ENCODE measurements at places on chromosomes 7 and 10.

DNA sequence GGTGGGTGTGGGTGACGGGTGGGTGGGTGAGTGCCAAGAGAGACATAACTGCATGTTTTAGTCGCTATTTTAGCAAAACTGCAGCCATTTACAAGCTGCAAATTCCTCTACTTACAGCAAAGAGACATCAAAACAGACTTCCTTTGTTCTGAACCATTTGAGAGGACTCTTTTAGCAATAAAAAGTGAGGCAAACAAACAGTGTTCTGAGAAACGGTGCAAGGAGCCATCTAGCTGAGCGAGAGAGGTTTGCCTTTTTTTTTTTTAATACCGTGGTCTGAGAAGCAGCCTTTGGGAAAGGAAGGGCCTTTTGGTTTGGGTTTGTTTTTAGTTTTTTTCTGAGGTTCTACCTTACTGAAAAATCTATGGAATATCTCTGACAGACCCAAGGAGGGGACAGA is 62.9 kb downstream of the SCRN1 start:
- DNase-seq: no peak

DNA sequence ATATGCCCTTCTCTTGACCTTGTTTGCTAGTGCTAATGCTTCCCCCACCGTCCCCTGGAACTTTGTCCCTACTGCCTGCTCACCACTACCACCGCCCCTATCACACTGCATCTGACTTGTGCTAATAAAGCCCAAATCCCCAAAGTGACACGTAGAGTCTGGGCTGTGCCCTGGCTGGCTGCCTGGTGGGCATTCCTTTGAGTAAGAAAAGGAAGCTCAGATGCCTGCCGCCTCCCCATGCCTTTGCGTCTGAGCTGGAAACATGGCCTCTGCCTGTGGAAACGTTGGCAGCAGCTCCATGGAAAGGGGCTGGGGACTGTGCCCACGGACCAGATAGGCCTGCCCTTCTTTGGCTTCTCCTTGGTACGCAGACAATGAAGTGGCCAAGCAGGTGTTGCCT is 138.3 kb downstream of the CYP26A1 start:
- DNase-seq: no peak

- DNase-seq: no peak
Measured at GRCh38 chr7:40836218-40836617, 701.4 kb downstream of the SUGCT start.

- DNase-seq: peak; percentile 25
Measured at GRCh38 chr10:7625836-7626235, 40.9 kb downstream of the ITIH5 start.

DNA sequence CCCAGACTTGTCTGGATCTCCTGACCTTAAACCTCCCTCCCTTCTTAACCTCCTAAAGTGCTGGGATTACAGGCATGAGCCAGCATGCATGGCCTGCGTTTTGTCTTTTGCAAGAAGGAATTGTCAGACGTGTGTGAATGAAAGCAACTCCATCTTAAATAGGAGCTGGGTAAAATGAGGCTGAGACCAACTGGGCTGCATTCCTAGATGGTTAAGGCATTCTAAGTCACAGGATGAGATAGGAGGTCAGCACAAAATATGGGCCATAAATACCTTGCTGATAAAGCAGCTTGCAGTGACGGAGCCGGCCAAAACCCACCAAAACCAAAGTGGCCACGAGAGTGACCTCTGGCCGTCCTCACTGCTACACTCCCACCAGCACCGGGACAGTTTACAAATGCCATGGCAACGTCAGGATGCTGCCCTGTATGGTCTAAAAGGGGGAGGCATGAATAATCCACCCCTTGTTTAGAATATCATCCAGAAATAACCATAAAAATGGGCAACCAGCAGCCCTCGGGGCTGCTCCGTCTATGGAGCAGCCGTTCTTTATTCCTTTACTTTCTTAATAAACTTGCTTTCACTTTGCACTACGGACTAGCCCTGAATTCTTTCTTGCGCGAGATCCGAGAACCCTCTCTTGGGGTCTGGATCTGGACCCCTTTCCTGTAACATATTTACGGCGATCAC is 41.2 kb upstream of the SDK1 start:
- no peak for DNase-seq

GRCh38 chr7:22867003-22867402 is 44.4 kb upstream of the TOMM7 start:
- DNase-seq: peak; percentile 46

DNA sequence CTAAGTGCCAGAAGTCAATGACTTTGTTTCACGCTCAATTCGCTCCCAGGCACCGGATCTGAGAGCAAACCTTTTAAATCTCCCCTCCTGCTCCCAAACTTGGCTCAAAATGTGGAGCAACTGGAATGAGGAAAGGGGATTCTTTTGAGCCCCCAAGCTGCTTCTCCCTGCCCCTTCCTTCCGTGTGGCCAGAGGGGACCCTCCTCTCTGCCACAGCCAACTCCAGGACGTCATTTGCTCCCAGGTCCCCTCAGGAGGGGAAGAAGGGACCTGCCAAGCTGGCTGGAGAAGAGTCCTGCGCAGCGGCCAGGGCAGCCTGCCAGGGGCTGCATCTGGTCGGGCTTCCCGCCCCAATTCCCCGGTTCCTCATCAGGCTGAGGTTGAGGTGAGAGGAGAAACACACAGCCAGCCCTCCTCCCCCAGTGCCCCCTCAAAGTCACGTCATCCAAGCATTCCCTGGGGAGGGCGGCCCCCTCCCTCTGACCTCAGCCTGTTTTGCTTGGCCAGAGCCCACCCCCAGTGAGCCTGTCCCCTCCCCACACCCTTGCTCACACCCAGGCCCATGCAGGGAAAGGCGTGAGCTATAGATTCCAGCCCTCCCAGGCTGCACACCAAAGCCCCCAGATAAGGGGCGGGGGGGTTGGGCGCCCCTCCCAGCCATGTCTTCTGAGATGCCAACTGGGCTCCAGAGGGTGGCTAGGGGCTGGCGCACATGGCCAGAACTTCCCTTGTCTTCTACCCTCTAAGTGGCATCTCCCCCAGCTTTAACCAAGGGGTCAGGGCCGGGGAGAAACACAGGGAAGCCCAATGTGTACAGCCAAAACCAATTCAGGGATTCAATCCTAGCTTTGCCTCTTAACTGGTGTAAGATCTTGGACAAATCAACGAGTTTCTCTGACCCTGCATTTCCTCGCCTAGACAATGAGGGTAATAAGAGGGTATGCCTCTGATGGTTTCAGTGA is 35.0 kb downstream of the SH3PXD2A start:
- peak; percentile 68 for DNase-seq

GRCh38 chr10:97785731-97786130 is 13.9 kb upstream of the SFRP5 start:
- DNase-seq: no peak

DNA sequence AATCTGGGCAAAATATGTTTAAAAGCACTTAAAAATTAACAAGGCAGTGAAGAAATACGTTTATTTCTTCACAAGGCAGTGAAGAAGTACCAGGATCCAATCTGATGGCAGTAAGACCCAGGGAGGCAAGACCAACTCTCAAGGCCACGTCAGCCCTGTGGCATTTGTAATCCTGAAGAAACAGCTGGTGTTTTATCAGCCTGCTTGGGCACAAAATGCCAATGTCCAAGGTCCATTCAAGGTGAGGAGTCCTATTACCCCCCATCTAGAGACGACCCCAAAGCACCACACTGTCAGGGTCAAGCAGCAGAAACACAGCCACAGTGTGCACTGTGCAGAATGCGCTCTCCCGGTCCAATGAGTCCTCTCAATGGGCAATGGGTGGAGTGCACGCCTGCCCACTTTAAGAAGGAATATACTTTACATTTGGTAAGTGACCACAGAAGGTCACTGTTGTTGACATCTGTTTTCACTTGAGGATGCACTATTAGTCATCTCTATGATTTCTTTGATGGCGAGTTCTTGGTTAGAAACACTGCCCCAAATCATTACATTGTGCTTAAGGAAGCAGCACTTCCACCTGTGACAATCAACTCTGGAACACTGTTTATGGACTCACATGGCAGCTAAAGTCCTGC is 12.8 kb downstream of the CPXM2 start:
- peak; percentile 26 for DNase-seq

- no peak for DNase-seq
Measured at GRCh38 chr7:74599244-74599643, 58.3 kb upstream of the GTF2I start.

- no peak for DNase-seq
Measured at GRCh38 chr7:55553024-55553345, 19.3 kb downstream of the VOPP1 start.

DNA sequence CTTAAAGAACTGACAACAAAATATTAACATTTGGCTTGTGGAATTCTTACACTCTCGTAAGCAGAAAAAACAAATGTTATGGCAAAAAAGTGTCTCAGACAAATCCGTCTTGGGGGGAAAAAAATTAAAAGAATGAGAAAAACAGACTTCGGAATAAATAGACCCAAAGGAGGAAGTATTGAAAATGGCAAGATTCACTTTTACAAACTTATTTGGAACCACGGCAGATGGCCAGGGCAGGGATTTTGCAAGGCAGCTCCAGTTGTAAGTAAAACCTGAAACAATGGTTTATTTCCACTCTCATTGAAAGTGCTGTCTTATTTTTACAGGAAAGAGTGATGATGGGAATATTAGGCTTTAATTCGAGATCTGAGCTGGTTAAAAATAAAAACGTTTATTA is 1.5 kb upstream of the ZNF438 start:
- no peak for DNase-seq

DNA sequence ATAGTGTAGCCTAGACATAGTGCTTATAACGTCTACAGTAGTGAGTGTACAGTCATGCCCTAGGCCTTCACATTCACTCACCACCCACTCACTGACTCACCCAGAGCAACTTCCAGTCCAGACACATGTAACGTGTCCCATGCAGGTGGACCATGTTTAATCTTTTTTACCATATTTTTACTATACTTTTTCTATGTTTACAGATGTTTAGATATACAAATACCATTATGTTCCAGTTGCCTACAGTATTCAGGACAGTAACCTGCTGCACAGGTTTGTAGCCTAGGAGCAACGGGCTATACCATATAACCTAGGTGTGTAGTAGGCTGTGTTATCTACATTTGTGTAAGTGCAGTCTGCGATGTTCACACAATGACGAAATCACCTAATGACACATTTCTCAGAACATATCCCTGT is 11.0 kb downstream of the MPP7 start:
- DNase-seq: peak; percentile 87

DNA sequence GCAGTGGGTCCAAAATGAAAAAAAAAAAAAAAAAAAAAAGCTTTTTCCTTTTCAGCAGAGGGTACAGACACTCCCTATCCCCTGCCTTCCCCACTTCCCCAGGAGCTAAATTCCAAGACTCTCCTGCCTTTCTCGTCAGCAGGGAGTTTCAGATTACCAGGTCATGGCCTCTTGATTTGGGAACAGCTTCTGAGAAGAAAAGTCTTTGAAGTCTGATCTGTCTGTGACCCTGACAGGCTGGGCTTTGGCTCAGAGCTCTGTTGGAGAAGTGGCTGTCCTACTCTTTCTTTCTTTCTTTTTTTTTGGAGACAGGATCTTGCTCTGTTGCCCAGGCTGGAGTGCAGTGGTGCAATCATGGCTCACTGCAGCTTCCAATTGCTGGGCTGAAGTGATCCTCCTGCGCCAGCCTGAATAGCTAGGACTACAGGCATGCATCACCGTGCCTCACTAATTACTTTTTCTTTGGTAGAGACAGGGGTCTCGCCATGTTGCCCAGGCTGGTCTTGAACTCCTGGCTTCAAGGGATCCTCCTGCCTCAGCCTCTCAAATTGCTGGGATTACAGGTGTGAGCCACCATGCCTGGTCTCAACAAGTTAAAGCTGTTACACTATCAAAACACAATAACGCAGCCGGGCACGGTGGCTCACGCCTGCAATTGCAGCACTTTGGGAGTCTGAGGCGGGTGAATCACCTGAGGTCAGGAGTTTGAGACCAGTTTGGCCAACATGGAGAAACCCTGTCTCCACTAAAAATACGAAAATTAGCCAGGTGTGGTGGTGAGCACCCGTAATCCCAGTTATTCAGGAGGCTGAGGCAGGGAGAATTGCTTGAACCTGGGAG is 59.9 kb downstream of the COL26A1 start:
- DNase-seq: no peak

DNA sequence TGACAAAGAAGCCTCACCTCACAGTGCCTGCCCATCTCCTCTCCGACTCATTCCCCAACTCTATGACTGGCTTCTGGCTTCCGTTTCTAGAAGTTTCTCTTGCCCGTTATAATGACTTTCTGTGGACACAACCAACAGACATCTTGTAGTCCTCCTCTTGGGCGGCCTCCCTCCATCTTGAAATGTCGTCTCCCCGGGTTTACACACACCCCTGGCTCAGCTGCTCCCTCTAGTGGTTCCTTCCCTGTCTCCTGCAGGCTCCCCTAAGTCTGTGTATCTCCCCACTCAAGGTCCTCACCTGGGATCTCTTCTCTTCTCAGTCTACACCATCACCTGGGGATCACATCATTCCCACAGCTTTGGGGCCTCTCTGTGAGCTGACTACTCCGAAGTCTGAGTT is 123.4 kb upstream of the NEBL start:
- no peak for DNase-seq

DNA sequence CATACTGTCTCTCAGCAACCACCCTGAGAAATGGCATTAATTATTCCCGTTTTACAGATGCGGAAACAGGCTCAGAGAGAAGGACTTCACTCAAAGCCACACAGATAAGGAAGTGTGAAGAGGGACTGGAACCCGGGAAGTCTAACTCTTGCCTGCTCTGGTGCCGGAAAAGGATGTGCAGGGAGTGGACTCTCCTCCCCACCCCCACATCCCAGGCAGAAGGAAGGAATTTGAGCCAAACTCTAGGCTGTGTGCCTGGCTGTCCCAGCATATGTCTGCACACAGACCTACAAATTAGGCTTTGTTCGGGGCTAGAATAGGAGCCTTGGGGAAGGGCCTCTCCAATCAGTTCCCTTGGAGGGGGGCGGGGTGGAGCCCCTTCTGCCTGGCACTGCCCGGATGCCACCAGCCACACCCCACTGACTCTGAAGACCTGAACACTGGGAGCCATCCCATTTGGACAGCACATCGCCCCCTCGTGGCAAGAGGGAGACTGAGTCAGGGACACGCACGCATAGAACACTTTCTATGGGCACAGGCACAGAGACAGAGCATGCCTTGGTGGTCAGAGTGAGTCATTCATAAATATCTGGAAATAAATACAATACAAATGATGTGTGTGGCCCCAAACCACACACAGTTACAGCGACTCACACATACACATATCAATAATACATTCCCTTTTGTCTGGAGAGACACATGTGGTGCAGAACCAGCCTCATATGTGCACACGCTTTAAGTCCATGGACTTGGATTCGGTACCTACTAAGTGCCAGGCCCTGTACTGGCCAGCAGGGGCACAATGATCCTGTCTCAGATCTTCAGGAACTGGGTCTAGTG is 13.1 kb downstream of the LZTS2 start:
- DNase-seq: peak; percentile 93

All from fibroblast of skin of abdomen (primary cell).